CD4-positive, alpha-beta T cell treated with Interleukin-15 for 4 hours (primary cell): ENCODE measurements at places on chromosomes 12 and 14.

DNA sequence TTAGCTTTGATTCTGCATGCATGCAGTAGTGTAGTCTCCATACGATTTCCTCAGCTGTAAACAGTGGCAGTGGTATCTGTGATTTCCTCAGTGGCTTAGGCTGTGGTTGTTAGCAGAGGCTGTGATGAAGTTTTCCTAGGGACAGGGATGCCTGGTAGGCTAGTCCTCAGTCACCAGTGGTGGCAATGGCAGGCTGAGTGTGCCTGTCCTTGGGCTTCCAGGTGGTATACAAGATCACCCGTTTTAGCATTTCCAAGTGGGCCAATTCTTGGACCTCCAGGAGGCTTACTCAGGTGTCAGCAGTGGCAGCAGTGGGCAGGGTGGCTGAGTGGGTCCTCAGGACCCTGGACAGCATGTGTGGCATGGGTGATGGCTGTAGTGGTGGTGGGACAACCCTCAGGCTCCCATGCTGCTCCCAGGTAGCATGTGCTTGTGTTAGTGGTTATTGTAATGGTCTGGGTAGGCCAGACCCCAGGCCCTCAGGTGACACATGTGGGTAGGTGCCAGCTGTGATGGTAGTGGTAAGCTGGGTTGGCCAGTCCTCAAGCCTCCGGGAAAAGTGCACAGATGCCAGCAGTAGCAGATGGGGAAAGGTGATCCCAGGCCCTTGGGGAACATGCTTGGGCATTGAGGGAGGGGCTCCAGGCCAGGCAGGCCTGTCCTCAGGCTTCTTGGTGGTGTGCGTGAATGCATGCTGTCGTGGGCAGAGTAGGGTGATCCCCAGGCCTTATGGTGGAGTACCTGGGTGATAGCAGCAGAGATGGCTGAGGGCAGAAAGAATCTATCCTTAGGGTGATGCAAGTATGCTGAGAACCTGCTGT, 146.5 kb downstream of the PAPOLA start:
- DNase-seq = no peak

GRCh38 chr12:2084553-2085296, 31.9 kb downstream of the CACNA1C start:
- DNase-seq = no peak

DNA sequence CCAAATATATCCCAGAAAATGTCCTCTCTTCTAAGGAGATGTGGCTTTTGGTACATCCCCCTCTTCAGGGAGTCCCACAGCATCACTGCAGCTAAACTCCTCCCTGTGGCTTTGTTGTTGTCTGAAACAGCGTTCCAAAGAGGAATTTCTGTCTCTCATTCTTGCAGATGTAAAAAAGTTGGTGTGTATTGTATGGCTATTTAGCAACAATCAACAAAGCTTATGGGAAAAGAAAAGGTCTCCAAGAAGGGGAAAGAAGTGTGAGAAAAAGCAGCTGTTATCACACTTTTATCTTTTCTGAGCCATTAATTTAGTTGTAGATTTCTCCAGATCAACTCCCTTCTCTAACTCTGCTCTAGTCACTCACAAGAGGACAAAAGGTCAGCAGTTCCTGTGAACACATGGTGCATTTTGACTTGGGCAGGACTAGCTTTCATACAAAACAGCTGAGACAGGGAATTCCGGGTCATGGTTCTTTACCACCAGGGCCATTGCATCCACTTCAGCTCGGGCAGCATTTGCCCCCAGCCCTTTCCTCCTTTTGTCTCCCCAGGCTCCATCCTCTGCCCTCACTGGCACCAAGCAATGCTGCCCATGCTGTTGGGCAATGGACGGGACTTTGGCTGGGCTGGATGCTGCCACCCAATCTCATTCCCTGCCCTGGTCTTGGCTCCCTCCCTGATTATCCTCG, 184.7 kb downstream of the TMX1 start:
- no peak for DNase-seq

GRCh38 chr12:11808931-11809330, 159.5 kb downstream of the ETV6 start:
- no peak for DNase-seq

DNA sequence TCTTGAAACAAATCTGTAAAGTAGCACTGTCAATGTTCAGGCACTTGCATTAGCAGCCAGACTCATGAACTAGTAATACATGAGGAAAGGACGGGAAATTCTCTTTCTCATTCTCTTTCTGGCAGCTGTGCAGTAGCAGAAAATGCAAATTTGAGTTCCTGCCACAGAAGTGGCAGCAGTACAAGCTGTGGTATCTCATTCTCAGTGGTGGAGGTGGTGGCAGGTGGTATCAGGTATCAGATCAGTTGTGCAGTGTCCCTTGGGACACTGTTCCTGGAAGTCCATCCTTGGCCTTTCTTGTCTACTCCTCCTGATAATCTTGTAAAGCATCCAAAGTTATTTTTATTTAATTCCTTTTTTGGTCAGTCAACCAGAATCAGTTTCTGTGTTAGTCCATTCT, 103.0 kb downstream of the C12orf42 start:
- DNase-seq = no peak

DNA sequence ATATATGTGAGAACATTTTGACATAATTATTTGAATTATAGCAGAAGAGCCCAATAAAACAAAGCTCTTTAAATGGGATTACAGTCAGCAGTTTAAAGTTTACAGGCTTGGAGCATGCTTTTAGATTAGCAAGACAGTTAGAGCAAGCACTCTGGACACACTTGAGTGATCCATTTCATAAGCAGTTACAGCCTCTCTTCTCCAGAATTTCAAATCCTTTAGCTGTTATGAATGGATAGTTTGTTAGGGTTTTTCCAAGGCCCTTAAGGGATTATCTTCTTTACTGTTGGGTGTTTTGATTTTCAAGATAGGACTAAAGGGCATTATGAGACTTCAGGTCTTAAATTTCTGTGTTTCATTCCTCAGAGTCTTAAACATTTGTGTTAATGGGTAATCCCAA, 36.3 kb downstream of the BEST3 start:
- no peak for DNase-seq

DNA sequence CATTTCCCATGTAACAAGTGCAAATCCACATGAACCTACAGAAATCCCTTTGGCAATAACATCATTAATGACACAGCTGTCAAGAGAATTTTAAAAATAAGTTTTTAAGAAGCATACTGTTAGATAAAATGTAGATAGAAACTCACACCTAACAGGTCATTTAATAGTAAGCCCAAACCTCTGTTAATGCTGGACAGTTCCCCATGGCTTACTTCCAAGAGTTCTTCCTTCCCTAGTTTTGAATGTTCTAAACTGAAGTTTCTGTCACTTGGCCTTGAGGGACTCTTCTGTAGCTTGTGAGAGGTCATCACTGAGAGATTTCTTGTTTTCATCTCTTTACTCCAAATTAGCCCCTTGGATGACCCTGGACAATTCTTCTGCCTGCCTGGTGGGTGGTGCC, 22.7 kb downstream of the OTX2 start:
- DNase-seq = no peak

DNA sequence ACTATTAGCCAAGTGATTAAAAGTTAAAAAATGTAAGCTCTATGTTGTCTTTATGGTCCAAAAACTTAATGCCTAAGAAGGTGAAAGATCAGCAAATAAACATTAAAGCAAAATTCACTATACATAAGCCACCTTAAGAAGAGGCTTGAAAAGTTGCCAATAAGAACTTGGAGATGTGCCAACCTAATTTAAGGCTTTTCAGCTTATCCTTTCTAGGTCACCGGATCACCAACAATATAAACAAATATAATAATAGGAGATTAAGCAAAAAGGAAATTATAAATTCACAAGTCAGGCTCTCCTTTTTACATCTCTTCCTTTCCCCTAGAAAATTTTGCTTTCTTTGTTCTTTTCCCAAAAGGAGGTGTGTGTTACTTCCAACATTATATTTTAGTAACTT, 30.9 kb downstream of the SLC2A3 start:
- DNase-seq = no peak

DNA sequence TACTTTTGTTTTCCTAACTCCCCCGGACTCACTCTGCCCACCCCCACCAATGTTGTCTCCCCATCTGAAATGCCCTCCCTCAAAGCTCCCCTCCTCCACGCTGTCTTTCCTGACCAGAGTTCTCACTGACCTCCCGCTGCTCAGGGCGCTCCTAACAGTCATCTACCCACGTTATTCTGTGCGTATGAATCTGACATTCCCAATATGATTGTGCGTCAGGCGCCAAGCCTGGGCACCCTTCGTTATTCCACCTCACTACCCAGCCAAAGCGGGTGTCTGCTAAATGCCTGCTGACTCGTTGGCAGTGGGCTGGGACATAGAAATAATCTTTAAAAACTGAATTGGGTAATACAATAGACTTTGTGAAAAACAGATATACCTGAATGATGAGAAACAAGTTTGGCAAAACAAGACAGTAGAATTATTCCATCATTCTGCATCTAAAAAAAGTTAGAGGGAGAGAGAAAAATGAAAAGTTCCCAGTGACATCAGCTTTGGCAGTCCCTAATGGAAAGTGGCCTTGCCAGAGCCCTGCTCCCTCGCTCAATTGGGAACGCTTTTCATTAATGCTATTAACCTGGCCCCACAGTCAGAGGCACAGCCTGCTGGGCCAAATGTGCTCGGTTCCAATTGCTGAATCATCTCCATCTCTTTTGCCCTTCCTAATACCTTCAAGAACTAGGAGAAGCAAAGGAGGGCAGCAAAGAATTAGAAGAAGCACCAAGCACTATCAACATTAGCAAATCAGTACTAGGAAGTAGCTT, 74.0 kb upstream of the PLXNC1 start:
- DNase-seq = no peak

GRCh38 chr14:99604766-99605298, 825 bp upstream of the CCDC85C start:
- no peak for DNase-seq

GRCh38 chr12:93427779-93428564, 13.8 kb downstream of the UBE2N start:
- DNase-seq = no peak

GRCh38 chr12:57119294-57120085, 8.3 kb upstream of the STAT6 start:
- no peak for DNase-seq
